RCC 7860 (cell line): ENCODE measurements at places on chromosomes 2 and 18.

- no peak for DNase-seq
Observed at GRCh38 chr18:63997041-63997440, 27.2 kb downstream of the SERPINB8 start.

DNA sequence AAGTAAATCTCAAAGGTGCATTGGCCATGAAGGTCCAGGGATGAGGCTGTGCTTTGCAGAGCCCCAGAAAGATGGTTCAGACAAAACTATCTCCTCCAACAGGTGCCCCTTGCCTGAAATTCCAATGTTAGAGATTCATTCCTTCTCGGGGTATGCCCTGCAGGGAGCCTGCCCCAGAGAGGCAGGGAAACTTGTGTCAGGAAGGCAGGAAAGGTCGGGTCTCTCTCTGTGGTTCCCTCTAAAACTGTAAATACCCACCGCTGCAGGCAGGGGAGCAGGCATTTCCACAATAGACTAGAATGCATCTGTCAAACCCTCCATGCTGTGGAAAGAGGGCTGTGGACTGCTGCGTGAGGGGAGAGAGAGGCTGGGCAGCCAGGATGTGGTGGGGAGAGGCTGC is 207.8 kb upstream of the SMAD2 start:
- no peak for DNase-seq

GRCh38 chr2:174925046-174925784 is 80.0 kb downstream of the CHN1 start:
- DNase-seq = no peak

DNA sequence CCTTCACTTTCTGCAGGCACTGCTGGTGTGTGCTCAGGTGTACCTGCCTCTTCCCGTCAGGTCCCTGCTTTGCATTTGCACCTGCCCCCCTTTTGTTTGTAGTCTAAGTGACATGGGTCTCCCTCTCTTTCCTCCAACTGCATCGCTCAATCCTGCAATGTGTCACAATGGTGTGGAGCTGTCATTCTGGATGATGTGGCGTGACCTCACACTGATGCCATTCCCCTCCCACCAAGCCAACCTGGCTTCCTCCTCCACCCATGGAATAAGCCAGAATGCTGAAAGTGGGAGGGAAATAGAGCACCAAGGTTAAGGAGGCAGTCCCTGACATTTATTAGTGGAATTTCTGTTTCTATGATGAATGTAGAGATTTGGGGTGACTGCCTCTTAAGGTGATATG is 156.7 kb downstream of the ZBTB7C start:
- DNase-seq = no peak

DNA sequence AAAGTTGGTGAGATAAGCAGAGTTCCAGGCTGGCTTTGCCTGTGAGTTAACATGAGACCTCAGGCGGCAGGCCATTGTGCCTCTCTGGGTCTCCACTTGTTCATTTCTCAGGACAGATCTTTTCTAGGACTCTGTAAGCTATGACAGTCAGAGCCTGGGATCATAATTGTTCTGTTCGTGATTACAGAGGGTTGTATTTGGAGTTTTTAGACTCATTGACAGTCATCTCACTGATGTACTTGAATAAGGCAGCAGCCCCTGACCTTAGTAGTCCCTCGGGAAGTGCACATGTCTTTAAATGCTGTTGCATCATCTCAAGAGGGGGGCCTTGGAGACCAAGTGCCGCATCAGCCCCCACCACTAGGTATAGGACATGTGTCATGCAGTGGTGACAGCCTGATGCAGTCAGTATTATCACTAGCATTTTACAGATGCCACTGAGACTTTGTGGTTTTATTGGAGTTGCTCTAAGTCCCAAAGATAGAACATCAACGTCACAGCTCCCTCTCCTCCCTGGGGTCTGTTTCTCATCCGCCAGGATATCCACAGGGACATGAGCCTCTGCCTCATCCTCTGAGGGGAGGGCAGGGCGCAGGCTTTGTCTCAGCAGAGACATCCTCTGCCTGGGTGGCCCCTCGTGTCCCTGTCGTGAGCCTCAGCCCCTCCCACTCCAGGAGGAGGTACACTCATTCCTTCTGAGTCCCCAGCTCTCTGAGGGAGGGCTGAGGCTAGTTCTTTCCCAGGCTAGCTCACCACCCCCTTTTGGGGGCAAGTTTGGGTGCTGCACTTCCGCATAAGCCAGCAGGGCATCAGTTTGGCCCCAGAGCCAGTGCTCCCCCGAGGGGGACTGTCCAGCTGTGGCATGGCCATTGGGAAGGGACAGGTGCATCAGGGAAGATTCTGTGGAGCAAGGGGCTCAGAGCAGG is 14.1 kb downstream of the GLI2 start:
- DNase-seq = no peak

DNA sequence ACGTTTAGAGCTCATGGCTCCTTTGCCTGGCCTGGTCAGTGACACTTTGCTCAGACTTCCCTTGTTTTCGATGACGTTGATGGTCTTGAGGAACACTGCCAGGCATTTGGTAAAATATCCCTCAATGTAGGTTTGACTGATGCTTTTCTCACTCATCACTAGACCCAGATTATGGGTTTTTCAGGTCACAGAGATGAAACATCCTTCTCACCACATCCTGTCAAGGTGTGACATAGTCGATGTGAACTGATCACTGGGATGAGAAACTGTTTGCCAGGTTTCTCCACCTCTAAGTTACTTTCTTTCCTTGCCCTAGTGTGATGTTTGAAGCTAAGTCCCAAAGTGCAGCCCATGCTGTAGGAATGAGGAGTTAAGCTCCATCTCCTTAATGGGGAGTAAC is 81.5 kb downstream of the AFF3 start:
- no peak for DNase-seq

DNA sequence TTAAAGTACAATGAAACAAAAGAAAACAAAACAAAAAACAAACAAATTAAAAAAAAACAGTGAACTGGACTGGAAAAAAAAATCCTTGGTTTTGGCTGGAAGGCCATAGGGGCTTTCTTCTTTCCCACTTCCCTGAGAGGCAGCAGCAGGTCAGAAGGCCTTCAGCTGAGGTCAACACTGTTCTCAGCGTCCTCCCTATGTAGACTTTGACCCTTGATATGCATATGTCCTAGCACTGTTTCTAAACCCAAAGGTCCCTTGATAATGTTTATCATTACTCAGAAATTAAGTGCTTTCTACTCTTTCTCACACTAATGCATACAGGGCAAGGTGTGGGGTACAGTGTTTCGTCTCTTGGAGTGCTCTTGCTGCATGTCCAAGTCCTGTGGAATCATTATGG is 75.6 kb upstream of the WDSUB1 start:
- no peak for DNase-seq

DNA sequence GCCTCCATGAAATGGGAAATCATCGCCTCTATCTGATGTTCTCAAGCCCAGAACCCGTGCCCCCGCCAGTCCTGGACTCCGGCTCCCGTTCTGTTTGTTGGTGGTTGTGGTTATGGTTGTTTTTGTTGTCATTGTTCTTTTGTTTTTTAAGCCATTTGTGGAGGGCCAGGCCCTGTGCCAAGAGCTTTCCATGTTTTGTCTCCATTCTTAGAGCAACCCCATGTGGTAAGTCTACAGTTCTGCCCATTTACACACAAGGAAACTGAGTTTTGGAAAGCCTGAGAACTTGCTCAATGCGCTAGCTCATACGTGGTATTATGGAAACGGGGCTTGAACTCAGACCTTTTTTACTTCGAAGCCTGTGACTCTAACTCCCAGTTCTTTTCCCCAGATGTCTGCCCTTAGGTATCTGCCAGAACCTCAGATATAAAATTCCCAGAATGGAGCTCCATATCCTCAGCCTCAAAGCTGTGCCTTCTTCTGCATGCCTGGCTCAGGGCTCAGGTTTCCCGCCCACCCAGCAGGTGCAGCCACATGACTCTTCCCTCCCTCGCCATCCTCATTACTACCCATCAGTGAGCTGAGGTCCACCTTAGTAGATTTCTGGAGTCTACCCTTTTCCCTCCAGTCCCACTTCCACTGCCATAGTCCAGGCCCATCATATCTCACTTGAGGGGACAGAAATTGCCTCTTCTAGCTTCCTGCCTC is 194.1 kb downstream of the KLHL29 start:
- no peak for DNase-seq

GRCh38 chr2:40123746-40124145 is 328.1 kb downstream of the SLC8A1 start:
- no peak for DNase-seq

- no peak for DNase-seq
Observed at GRCh38 chr18:74478880-74479279, 17.3 kb upstream of the CNDP2 start.

- DNase-seq = no peak
Observed at GRCh38 chr2:207463433-207463832, 66.3 kb upstream of the CREB1 start.

GRCh38 chr2:27089111-27089954 is 2.8 kb downstream of the KHK start:
- DNase-seq = no peak

GRCh38 chr2:2000724-2001061 is 256.4 kb upstream of the PXDN start:
- DNase-seq = no peak

DNA sequence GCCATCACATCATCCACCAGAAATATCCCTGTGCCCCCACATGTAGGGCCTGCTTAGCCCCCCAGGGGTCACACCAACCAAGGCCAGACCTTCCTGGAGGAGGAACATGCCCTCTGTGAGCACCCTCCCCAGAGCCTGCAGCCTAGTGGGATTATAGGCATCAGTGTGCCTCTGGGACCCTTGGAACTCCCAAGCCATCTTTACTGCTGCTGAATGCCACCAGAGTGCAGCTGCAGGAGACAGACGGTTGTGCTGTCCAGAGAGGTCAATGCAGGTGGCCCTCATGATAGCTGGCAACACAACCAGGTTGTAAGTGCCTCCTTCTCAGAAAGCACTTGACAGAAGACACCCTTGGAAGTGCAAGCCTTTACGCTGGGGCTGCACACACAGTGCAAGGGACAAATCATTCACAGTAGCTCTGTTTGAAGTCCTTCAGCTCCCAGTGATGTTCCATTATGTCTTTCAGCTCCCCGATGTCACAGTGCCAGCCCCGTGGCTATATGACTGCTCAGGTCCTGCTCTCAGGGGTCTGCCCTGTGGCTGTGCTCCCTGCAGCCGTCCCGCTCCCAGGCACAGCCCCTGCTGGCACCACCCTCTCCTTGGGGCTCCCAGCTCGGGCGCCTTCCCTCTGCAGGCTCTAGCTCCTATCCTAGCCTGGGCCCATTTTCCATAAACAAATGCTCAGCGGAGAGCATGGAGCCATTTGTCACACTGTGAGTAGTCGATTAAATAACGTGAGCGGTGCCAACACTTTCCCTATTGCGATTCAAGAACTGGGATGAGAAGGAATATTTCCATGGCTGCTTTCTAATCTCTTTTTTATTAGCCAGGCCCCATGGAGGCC is 65.1 kb downstream of the EDAR start:
- no peak for DNase-seq

GRCh38 chr18:63965716-63966330 is 4.1 kb upstream of the SERPINB8 start:
- no peak for DNase-seq

DNA sequence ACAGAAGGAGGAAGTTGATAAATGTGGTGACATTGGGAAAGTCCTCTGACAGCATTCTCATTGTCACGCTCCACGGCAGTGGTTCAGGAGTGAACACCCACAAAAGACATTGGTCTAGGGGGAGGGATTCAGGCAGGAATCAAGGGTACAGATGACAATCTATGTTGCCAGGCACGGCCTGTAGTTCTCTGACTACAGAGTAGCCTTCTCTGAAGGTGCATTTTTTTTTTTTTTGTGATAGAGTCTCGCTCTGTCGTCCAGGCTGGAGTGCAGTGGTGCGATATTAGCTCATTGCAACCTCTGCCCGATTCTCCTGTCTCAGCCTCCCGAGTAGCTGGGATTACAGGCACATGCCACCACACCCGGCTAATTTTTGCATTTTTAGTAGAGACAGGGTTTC is 7.4 kb upstream of the MOB1A start:
- no peak for DNase-seq

- DNase-seq = no peak
Observed at GRCh38 chr2:153106802-153107477, 371.6 kb downstream of the RPRM start.

- DNase-seq = no peak
Observed at GRCh38 chr18:52907543-52908308, 567.7 kb downstream of the DCC start.

- DNase-seq = no peak
Observed at GRCh38 chr2:120231564-120231973, 8.4 kb upstream of the TMEM185B start.

GRCh38 chr2:237171396-237171795 is 85.7 kb downstream of the COPS8 start:
- DNase-seq = peak; percentile 51

DNA sequence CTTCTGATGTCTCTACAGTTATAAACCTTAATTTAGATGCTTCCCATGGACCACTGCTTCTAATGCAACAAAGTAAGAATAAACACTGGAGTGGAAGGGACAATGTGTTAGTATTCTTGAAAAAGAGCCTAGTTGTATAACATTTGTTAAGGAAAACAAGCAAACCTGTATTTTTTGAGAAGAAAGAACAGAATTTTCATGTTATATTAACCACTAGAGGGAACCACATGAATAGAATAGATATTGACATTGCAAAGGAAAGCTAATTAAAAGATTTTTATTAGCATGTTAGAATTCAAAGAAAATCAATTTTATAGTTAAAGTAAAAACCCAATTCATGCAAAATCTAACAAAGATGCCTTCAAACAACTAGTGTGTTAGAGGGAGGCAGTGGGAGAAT is 151.2 kb upstream of the BARD1 start:
- DNase-seq = no peak

GRCh38 chr2:205665791-205666190 is 16.5 kb upstream of the NRP2 start:
- no peak for DNase-seq

- peak; percentile 42 for DNase-seq
Observed at GRCh38 chr2:191811807-191812602, 34.9 kb downstream of the CAVIN2 start.

- no peak for DNase-seq
Observed at GRCh38 chr18:1483385-1483784, 578.7 kb downstream of the ADCYAP1 start.

- no peak for DNase-seq
Observed at GRCh38 chr2:215884451-215885087, 128.8 kb downstream of the MREG start.

GRCh38 chr2:231583982-231584381 is 8.7 kb upstream of the TEX44 start:
- DNase-seq = no peak

- DNase-seq = peak; percentile 40
Observed at GRCh38 chr18:57624988-57625387, 3.4 kb upstream of the NARS1 start.

DNA sequence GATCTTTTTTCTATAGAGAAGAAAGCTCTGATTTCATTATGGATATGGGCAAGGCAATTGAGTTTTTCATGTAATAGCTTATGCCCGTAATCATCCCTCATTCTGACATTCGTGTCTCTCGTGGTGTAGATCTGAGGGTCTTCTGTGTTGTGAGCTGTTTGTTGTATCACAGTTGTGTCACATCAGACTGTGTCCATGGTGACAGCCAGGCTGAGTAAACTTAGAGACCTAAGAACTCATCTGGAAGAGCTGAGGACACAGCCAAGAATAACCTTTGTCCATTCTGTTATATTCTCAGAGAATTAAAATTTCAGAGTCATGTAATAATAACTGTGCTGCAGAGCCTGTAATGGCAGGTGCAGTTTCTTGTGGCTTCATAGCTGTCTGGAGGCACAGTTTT is 116.5 kb downstream of the ATP9B start:
- DNase-seq = no peak
